ENCODE measurements at places on chromosomes 6 and 20. TPM values are rescaled to one million over a fixed set of nuclear protein-coding genes. Genes with fewer than 3 reads are reported as not detected.

DNA sequence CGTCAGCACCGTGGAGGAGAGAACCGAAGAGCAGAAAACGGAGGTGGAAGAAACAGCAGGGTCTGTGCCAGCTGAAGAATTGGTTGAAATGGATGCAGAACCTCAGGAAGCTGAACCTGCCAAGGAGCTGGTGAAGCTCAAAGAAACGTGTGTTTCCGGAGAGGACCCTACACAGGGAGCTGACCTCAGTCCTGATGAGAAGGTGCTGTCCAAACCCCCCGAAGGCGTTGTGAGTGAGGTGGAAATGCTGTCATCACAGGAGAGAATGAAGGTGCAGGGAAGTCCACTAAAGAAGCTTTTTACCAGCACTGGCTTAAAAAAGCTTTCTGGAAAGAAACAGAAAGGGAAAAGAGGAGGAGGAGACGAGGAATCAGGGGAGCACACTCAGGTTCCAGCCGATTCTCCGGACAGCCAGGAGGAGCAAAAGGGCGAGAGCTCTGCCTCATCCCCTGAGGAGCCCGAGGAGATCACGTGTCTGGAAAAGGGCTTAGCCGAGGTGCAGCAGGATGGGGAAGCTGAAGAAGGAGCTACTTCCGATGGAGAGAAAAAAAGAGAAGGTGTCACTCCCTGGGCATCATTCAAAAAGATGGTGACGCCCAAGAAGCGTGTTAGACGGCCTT is 41.6 kb downstream of the ZBTB2 start:
- no peak overlapping the region for H3K4me3 ChIP-seq
- DNase-seq: no peak
- no peaks in the 10 kb centered on the region for H3K36me3 ChIP-seq
- H3K4me1 ChIP-seq: no peaks in the 10 kb centered on the region

DNA sequence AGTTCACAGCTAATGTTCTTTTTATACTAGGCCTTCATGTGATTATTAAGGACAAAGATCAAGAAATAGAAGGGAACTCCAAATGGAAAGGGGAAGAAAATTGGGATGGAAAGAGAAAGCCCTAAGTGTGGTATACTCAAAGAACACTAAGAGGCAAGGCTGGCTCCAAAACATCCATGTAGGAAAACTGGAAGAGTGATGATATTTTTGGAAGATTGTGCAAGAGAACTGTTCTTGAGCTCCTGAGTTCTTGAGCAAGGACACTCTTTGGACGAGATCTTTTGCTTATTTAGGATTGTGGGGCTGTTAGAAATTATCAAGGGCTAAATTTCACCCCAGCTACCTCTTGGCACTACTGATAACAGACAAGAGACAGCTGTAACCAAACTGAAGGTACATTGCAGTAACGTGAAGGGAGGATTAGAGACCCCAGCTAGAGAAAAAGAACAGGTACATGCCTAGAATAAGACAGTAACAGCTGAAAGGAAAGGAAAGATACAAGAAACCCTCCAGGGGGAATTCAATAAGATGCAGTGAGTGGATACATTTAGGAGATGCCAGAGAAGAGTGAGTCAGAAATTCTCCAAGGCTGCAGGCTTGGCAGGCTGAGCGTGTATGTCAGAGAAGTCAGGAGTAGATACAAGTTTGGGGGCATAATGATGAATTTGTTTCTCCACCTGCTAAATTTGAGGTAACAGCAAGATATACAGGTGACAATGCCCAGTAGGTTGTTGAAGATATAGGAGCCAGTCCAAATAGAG is 69.7 kb downstream of the CBLN4 start:
- no peaks in the 10 kb centered on the region for H3K36me3 ChIP-seq
- no peak overlapping the region for H3K27ac ChIP-seq
- no peak for DNase-seq
- H3K27me3 ChIP-seq: no peaks in the 10 kb centered on the region
- H3K4me1 ChIP-seq: no peaks in the 10 kb centered on the region

GRCh38 chr6:161116554-161116953 is 125.0 kb downstream of the MAP3K4 start:
- H3K27ac ChIP-seq: no peak overlapping the region
- no peak for DNase-seq
- H3K4me1 ChIP-seq: no peaks in the 10 kb centered on the region
- peaks cover 100% of the 10 kb centered on the region for H3K36me3 ChIP-seq
- no peaks in the 10 kb centered on the region for H3K27me3 ChIP-seq

PTPRT gene
- 0.93 TPM for total RNA-seq

WFDC5 gene
- not detected for total RNA-seq

- H3K36me3 ChIP-seq: no peaks in the 10 kb centered on the region
- H3K27ac ChIP-seq: peak overlapping the region; percentile 79
- H3K4me1 ChIP-seq: peaks cover 25% of the 10 kb centered on the region
- no peak overlapping the region for H3K4me3 ChIP-seq
- H3K27me3 ChIP-seq: no peaks in the 10 kb centered on the region
These were observed 4.6 kb upstream of the PREX1 start for GRCh38 chr20:48832405-48832730.

DNA sequence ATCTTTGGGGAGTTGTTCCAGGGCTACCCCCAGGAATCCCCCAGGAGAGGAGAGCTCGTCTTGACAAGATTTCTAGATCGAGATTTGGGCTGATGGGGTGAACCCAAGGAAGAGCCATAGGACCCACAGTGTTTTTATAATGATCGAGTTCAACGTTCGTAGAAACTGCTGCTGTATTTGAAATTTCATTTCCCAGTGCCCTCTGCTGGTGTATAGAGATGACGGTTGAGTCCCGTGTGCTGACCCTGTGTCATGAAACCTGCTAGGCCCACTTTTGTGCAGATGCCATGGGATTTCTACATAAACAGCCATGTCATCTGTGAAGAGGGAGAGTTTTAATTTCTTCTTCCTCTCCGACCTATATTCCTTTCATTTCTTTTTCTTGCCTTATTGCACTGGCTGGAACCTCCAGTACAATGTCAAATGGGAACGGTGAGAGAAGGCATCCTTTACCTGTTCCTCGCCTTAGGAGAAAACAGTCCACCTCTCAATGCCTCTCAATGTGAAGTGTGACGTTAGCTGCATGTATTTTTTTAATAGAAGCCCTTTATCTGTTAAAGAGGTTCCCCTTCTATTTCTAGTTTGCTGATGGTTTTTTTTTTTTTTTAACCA is 28.6 kb upstream of the NTSR1 start:
- no peak overlapping the region for H3K4me3 ChIP-seq
- no peak overlapping the region for H3K27ac ChIP-seq

- H3K27me3 ChIP-seq: peaks cover 16% of the 10 kb centered on the region
- no peaks in the 10 kb centered on the region for H3K36me3 ChIP-seq
- no peak overlapping the region for H3K4me3 ChIP-seq
- H3K4me1 ChIP-seq: no peaks in the 10 kb centered on the region
- DNase-seq: peak; percentile 68
These were observed 8.3 kb upstream of the PCMTD2 start for GRCh38 chr20:64247307-64247618.

DNA sequence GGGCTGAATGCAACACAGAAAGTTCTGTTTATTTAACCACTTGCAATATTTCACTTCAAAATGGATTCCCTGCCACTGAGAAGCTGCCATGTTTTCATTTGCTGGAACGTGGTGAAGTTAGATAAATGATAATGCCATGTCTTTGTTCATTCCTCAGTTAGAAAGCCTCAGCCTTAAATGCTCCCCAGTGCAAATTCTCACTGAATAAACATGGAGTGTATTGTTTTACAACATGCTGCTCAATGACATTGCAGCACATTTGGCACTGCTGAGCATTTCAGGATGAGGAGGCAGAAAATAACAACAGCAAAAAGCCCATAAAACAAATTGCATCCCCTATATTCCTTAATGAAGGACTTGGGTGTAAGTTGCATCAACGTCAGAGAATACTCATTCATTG is 913.8 kb upstream of the FLRT3 start:
- no peaks in the 10 kb centered on the region for H3K27me3 ChIP-seq
- H3K4me3 ChIP-seq: no peak overlapping the region
- H3K36me3 ChIP-seq: no peaks in the 10 kb centered on the region

DNA sequence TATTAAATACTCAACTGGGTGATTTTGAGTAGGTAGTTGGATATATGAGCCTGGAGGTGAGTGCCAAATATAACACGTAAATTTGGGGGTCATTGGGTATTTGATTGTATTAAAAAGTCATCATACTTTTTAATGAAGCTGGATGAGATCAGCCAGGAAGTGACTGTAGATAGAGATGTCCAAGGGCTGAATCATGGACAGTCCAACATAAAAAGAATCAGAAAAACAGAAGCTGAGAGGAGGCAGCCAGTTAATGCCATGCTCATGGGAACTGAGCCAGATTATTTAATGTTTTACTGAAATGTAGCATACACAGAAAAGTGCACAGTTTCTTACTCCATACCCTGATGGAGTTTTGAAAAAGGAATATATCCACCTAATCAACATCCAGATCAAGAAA is 435.5 kb upstream of the PLCB4 start:
- H3K27me3 ChIP-seq: no peaks in the 10 kb centered on the region
- H3K4me1 ChIP-seq: no peaks in the 10 kb centered on the region
- H3K4me3 ChIP-seq: no peak overlapping the region
- H3K27ac ChIP-seq: no peak overlapping the region
- H3K36me3 ChIP-seq: no peaks in the 10 kb centered on the region
- no peak for DNase-seq

DNA sequence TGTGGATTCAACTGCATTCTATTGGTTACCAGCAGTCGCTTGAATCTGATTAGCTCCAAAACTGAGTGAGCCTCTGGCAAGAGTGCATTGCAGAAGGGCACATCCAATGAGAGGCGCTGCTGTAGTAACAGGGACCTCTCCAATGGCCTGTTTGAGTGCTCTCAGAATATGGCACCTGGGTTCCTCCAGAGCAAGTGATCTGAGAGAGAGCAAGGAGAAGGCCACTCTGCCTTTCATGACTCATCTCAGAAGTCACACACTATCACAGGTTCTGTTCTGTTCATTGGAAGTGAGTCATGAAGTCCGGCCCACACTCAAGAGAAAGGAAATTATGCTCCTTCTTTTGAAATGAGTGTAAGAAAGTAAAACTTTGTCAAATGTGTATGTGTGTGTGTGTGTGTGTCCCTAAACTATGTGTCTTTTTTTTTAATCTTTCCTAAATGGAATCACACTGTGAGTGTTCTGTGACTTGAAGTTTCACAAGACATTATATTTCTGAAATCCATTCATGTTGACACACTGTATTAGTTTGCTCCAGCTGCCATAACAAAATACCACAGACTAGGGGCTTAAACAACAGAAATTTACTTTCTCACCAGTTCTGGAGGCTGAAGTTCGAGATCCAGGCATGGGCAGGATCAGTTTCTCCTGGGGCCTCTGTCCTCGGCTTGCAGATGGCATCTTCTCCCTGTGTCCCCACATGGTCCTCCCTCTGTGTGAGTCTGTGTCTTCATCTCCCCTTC is 138.3 kb upstream of the CDYL start:
- H3K4me3 ChIP-seq: no peak overlapping the region
- no peaks in the 10 kb centered on the region for H3K36me3 ChIP-seq

ANKRD6 gene
- 18.4 TPM for total RNA-seq

ISM1 gene
- 15.3 TPM for total RNA-seq

DNA sequence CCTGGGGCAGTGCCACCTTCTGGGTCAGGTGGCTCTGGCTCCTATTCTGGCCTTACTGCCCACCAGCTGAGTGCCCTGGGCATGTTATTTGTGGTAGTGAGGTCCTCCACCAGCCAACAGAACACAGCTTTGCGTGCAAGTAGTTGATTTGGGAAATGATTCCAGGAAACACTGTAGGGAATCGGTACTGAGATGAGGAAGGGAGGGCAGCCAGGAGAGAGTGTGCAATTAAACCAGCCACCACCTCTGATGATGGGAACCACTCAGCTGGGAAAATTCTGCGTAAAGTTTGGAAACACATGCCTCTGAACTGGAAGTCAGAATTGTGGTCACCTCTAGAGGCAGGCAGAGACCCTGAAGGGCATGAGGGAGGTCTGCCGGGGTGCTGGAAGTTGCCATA is 459 bp downstream of the LBP start:
- no peak overlapping the region for H3K27ac ChIP-seq
- H3K36me3 ChIP-seq: no peaks in the 10 kb centered on the region
- DNase-seq: no peak
- no peaks in the 10 kb centered on the region for H3K4me1 ChIP-seq
- H3K27me3 ChIP-seq: no peaks in the 10 kb centered on the region

GRCh38 chr20:50526403-50526989 is 16.3 kb downstream of the PTPN1 start:
- H3K36me3 ChIP-seq: peaks cover 7% of the 10 kb centered on the region
- no peaks in the 10 kb centered on the region for H3K27me3 ChIP-seq
- no peak for DNase-seq
- no peak overlapping the region for H3K4me3 ChIP-seq

- no peak for DNase-seq
- no peak overlapping the region for H3K27ac ChIP-seq
- H3K4me1 ChIP-seq: no peaks in the 10 kb centered on the region
- H3K27me3 ChIP-seq: no peaks in the 10 kb centered on the region
- H3K36me3 ChIP-seq: no peaks in the 10 kb centered on the region
These were observed 321.2 kb downstream of the UBE3D start for GRCh38 chr6:82744286-82745015.

DNA sequence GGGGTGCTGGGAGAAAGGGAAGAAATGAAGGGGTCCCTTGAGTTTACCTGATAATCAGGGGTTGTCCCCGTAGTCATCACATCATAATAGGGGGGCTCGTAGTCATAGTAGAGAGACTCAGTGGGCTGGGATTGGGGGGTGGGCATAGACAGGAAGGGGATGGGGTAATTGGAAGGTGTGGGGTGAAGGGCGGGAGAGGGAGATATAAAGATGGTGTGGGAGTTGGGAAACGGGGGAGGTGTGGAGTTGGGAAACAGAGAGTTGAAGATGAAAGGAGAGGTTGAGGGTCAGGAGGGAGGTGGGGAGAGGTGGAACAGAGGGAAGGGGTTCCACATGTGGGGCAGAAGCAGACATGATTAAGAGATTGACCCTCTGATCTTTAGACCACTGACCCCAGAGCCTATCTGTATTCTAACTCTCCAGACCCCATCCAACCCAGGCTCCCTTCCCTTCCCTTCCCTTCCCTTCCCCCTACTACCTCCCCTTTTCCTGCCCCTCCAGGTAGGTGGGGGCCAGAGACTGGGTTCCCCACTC is 6.5 kb downstream of the COL11A2 start:
- DNase-seq: no peak
- no peaks in the 10 kb centered on the region for H3K27me3 ChIP-seq
- no peak overlapping the region for H3K27ac ChIP-seq
- H3K36me3 ChIP-seq: no peaks in the 10 kb centered on the region
- H3K4me3 ChIP-seq: no peak overlapping the region

GRCh38 chr20:32116079-32116521 is 6.6 kb downstream of the TM9SF4 start:
- no peak overlapping the region for H3K4me3 ChIP-seq
- no peaks in the 10 kb centered on the region for H3K27me3 ChIP-seq
- H3K4me1 ChIP-seq: peaks cover 75% of the 10 kb centered on the region
- H3K36me3 ChIP-seq: peaks cover 17% of the 10 kb centered on the region
- no peak for DNase-seq

GRCh38 chr20:44231713-44232468 is 15.2 kb upstream of the GDAP1L1 start:
- no peaks in the 10 kb centered on the region for H3K4me1 ChIP-seq
- no peaks in the 10 kb centered on the region for H3K27me3 ChIP-seq
- H3K36me3 ChIP-seq: no peaks in the 10 kb centered on the region
- DNase-seq: no peak
- no peak overlapping the region for H3K4me3 ChIP-seq

- no peak overlapping the region for H3K4me3 ChIP-seq
- H3K27ac ChIP-seq: no peak overlapping the region
- no peaks in the 10 kb centered on the region for H3K36me3 ChIP-seq
- peaks cover 6% of the 10 kb centered on the region for H3K4me1 ChIP-seq
- DNase-seq: no peak
These were observed 350.9 kb upstream of the PRND start for GRCh38 chr20:4370851-4371250.

GRCh38 chr6:26401389-26401986 is 587 bp upstream of the BTN3A1 start:
- H3K36me3 ChIP-seq: peaks cover 13% of the 10 kb centered on the region
- no peak for DNase-seq
- H3K4me1 ChIP-seq: peaks cover 40% of the 10 kb centered on the region
